ENCODE measurements at places on chromosomes 16 and 17. TPM values are rescaled to one million over a fixed set of nuclear protein-coding genes. Genes with fewer than 3 reads are reported as not detected.

KIF18B gene
- total RNA-seq: 67.9 TPM

PHLPP2 gene
- total RNA-seq: 7.4 TPM

ARHGAP23 gene
- total RNA-seq: 0.73 TPM

TAC4 gene
- not detected for total RNA-seq

TBC1D3D gene
- 0.33 TPM for total RNA-seq

PYDC1 gene
- total RNA-seq: not detected

RASD1 gene
- total RNA-seq: 1.5 TPM

PIEZO1 gene
- total RNA-seq: 308 TPM

FLYWCH1 gene
- 80.8 TPM for total RNA-seq

MYH8 gene
- total RNA-seq: not detected

DPH1 gene
- 28.4 TPM for total RNA-seq

CXCL16 gene
- total RNA-seq: 2.2 TPM

PIMREG gene
- total RNA-seq: 21.2 TPM

ZNF785 gene
- total RNA-seq: 12.9 TPM

FZD2 gene
- total RNA-seq: 0.10 TPM

KRT27 gene
- total RNA-seq: not detected

MYH2 gene
- not detected for total RNA-seq

CA5A gene
- not detected for total RNA-seq

CES2 gene
- total RNA-seq: 33.5 TPM

DNASE1L2 gene
- 2.0 TPM for total RNA-seq

SLC6A2 gene
- not detected for total RNA-seq

SULT1A4 gene
- total RNA-seq: 2.4 TPM

CBX2 gene
- 2.0 TPM for total RNA-seq

NEUROD2 gene
- total RNA-seq: not detected

CES4A gene
- total RNA-seq: 37.8 TPM

PRSS21 gene
- total RNA-seq: 3.0 TPM

ACE gene
- total RNA-seq: 10.6 TPM

SYCE1L gene
- 12.8 TPM for total RNA-seq

MYH10 gene
- total RNA-seq: 10.2 TPM

NHLRC4 gene
- total RNA-seq: 2.6 TPM

DEXI gene
- 24.2 TPM for total RNA-seq

THRA gene
- 8.4 TPM for total RNA-seq

RHOT1 gene
- total RNA-seq: 26.4 TPM

MPV17L gene
- total RNA-seq: not detected

SP6 gene
- total RNA-seq: 0.15 TPM

TMEM238L gene
- total RNA-seq: not detected

EPN3 gene
- not detected for total RNA-seq

TSPOAP1 gene
- 60.9 TPM for total RNA-seq

SRSF1 gene
- total RNA-seq: 304 TPM

MLST8 gene
- total RNA-seq: 32.6 TPM

TTYH2 gene
- 23.8 TPM for total RNA-seq

HEATR9 gene
- total RNA-seq: 3.1 TPM

METTL9 gene
- 84.2 TPM for total RNA-seq

RDM1 gene
- total RNA-seq: 16.9 TPM

LHX1 gene
- total RNA-seq: 0.18 TPM

IL34 gene
- not detected for total RNA-seq

SCARF1 gene
- total RNA-seq: 3.2 TPM

DHRS11 gene
- 3.8 TPM for total RNA-seq

C1QL1 gene
- 0.43 TPM for total RNA-seq

CIAPIN1 gene
- 36.1 TPM for total RNA-seq

Measured in activated CD4-positive, alpha-beta memory T cell treated with anti-CD3 and anti-CD28 coated beads, Interleukin-2, amount 10 ng/mL, durations not matched to agents 7 days and 5 days (primary cell).